Activated T-cell treated with anti-CD3 and anti-CD28 coated beads for 4 hours (primary cell): ENCODE measurements at places on chromosomes 1 and 21.
A peak's percentile ranks its signal among the peaks of the same experiment; 100 is the strongest.

DNA sequence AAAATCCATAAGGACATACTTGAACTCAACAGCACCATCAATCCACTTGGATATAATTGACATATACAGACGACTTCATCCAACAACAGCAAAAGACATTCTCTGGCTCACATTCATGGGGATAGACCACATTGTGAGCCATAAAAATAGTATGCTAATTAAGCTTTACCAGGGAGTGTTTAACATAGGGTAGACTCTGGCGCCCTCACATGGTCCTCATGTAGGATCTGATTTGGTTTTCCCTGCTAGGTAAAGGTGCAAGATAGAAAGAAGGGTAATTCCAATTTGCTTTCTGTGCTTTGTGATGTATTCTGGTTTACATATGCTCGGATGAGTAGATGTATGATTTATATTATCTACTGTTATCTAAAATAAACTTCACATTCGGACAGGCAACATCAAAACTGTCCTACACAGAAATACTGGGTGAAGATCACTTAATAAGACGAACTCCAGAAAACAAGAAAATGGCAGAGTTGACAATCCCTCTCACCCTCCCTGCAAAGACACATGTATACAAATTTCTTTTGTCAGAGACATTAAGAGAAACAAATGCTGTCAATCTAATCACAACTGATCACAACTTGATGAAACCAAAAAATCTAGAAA lies 27.7 kb downstream of the CR1L start:
- no peak for DNase-seq

DNA sequence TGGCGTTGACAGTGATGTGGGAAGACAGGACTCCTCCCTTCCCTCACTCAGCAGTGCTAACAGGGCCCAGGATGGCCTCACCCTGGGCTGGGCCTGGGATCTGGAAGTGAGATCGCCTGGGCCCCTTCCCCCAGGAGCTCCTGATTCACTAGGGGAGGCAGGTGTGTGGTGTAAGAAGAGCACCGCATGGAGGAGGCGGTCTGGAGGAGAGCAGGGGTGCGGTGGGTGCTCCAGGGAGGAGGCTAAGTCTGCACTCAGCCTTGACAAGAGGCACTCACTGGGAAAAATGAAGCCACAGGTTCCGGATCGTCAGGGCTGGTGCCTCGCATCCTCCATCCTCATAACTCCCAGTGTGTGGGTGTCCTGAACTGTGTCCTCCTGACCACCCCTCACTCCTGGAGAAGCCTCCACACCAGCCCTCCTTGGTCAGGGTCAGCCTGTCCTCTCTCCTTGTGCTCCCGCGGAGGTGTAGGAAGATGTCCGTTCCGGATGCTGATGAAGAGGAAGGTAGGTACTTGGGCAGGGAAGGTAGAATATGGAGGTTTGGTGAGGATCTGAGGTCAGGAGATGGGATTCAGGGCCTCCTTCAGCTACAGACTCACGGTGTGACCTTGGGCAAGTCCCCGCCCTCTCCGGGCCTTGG lies 142.1 kb upstream of the WNT4 start:
- DNase-seq: no peak

DNA sequence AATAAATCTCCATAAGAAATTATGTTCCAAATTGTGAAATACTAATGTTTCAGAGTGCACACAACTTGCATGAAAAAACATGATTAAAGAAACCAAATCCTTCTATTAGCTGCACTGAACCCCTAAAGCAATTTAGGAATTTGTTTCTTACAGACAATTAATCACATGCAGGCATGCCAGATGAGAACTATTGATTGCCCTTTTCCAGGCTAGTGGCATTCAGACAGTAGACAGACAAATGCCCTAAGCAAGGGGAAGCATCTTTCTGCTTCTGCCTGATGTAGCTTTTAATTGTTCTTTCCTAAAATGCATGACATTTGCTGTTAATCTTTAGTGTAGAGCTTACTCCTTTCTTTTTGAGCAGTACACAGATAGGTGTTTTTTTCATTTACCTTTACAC lies 229.5 kb downstream of the DPYD start:
- no peak for DNase-seq

DNA sequence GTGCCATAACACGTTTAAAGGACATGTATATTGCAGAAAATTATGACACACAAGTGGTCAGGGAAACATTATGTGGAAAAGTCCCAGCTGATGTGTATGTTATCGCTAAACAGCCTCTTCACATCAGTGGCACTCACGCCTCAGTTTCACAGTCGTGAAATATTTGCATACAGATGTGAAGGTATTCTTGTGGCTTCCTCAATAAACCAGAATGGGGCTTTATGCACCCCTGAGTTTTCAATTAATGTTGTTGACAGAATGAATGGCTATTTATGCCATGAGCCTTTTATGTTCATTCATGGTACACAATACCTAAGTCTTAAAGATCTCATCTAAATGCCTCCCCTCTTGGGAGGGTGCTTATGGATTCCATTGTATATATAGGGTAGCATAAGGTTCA lies 202.1 kb upstream of the ADGRL2 start:
- no peak for DNase-seq

- no peak for DNase-seq
These were observed 15.3 kb upstream of the SRSF4 start for GRCh38 chr1:29196863-29197589.

DNA sequence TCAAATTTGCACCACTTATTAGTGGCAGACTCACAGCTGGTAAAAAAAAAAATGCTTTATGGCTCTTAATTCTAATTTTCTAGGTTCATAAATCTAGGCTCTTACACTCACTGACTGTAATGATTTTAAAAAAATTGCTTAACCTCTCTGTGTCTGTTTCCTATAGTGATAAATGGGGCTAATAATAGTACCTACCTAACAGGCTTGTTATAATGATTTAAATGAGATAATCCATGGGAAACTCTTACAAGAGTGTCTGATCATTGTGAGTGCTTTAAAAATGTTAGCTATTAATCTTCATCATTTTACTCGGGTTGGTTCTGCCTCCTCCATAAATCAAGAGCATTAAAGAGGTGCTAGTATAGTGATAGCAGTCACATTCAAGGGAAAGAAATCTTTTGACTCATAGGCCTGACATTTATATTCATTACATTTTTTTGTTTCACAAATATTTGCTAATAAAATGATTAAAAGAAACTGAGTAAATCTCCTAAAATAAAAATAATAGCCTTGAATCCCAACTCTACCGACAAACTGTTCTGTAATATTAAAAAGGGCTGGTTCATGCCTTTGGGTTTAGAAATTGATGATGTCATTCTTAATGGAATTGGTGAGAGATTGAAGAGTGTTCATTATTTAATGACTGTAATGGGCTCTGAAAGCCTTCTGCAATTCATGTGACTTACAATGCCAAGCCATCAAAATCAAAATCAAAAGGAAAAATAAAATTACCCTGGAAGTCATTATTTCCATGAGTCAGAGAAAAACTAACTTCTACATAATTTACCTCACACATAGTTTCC lies 93.9 kb upstream of the PALMD start:
- DNase-seq: no peak

DNA sequence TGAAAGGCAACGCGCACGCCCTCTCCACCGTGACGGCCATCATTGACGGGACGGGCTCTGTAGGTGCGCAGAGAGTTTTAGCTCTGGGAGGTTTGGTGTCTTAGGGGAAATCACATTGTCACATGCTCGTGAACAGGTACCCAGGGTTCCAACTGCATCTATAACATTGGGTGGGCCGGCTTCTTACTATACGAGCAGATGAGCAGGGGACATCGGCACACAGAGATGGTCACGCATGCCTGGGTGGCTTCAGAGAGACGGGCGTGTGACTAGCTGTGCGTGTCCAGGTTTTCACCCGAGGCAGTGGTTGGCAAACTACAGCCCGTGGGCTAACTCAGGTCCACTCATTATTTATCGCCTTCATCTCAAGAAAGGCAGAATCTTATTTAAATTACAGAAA lies 54.7 kb downstream of the SLC37A1 start:
- DNase-seq: no peak

DNA sequence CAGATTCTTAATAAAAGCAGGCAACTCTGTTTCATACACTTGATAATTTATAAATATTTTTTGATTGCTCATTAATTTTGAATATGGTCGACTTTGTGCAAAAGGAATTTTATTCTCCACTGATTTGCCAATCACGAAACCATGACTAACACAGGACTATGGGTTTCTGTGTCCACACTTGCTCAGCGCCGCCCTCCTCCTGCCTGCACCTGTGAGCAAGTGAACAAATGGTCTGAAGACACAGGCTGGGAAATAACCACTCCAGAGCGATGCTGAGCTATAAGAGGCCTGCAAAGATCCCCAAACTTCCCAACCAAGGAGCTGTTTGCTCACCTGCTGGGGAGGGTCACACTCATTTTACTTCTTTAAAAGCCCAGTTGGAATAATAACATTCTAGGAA lies 19.6 kb downstream of the ABCB10 start:
- DNase-seq: no peak

GRCh38 chr21:45888386-45889009 lies 93.1 kb upstream of the COL6A1 start:
- no peak for DNase-seq

GRCh38 chr1:86522240-86522639 lies 24.6 kb upstream of the CLCA4 start:
- no peak for DNase-seq

DNA sequence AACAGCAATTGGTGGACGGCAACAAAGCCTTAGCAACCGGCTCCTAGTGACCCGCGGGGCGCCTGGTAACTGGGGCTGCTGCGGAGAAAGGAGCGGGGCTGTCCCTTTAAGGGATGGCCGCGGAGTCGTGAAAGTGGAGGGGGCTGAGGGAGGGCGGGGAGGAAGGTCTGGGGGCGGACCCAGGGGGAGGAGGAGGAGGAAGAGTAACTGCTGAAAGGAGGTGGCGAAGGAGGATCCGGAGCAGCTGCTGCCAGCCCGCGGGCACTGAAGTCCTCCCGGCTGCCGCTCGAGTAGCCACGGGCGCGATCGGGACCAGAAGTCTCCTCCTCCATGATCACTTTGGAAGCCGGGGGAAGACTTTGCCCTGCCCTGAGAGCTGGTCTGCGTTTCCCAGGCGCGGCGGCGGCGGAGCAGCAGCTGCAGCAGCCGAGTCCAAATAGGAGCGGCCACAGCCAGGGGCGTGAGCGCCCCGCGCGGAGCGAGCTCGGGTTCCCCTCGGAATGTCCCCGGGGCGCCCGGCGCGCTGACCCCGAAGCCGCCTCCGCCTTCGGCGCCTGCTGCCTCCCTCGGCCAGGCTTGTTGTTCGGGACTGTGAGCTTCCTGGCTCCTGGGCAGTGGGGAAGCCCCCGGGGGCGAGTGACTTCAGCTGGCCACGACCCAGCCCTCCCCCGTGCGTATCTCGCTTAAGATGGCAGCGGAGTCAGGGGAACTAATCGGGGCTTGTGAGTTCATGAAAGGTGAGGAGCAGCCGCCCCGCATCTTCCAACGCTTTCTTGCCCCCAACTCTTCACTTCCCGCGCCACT lies at the start of gene CDC14A:
TSS of gene CDC14A (plus strand) at position 240 of the 804 bp plus-strand sequence. CDS start at position 689, 449 bp downstream.
- peak; percentile 74 for DNase-seq

GRCh38 chr1:65894738-65895605 lies 102.3 kb downstream of the PDE4B start:
- DNase-seq: no peak

DNA sequence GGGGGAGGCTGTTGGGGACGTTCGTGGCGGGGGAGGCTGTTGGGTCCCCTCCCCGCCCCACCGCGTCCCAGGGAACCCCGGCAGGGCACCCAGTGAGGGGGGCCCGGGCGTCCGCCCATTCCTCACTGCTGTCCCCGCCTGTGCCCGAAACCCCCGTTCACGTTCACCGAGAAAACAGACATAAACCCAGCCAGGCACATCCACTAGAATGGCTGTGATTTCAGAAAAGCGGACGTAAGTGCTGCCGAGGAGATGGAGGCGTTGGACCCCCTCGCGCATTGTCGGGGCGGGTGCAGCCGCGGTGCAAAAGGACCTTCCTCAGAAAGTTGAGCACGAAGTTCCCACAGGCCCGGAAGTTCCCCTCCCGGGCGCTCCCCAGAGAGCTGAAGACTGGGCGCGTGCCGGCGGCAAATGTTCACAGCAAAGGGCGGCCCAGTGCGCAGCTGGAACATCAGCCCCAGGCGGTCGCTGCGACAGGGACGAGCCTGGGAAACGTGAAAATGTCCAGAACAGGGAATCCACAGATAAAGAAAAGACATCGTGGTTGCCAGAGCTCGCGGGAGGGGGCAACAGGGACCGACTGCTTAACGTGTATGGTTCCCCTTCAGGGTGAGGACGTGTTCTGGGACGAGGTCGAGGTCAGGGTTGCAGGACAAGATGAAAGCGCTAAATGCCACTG lies 18.5 kb upstream of the SAMD11 start:
- no peak for DNase-seq

DNA sequence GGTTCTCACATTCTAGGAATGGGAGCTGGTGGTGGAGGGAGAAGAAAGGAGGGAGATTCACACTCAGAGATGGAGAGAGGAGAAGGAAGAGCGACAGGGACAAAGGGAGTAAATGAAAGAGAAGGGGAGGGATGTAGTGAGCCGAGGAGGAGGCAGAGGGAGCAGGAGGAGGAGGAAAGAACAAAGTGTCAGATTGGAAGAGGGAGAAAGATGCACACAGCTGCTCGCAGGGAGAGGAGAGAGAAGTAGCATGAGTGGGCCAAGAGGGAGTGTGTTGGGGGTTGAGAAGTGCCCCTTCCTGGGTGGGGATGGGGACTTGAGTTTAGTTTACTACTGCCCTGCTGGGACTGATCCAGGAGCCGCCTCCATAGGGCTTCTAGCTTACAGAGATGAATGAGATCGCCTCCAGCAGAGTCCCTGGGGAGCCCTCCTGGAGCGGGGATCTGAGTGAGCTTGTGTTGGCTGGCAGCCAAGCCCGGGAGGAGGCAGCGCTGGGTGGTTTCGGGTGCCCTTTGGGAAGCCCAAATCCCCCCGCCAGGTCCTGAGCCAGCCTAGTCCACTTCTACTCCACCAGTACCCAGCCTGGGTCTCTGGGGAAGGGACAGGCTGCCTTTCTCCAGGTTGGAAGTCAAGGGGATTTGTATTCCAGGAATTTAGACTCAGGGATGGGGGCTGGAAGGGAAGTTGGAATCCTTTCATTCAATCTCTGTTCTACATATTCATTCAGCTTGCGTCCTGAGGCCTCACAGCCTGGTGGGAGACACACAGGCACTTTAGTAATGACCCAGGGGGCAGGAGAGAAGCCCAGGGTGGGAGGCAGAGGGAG lies 20.9 kb downstream of the PTPRU start:
- DNase-seq: no peak

DNA sequence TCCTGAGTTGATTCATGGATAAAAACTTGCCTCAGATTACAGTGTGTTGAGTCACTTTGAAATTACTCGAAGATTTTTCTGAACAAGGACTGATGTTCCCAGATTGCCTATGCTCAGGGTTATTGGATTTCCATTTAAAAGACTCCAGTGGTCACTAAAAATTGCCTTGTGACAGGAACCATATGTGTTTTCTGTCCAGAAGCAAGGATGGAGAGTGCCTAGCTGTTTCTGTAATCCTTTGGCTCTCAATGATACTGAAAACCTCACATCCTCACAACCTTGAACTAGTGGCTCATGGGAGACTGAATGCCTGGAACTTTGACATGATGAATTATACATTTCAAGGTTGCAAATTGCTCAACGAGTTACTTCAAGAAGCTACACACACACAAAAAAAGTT lies 1271.8 kb downstream of the BRINP3 start:
- DNase-seq: no peak
